ENCODE measurements at places on chromosomes 6 and 20.

- DNase-seq = no peak
These were observed 167.5 kb downstream of the GPX5 start for GRCh38 chr6:28693033-28693750.

- DNase-seq = no peak
These were observed 93.2 kb downstream of the CLVS2 start for GRCh38 chr6:123089226-123089625.

GRCh38 chr6:82248273-82248735 is 760 bp upstream of the IBTK start:
- DNase-seq = no peak

GRCh38 chr6:168756009-168756634 is 315.1 kb downstream of the SMOC2 start:
- no peak for DNase-seq

DNA sequence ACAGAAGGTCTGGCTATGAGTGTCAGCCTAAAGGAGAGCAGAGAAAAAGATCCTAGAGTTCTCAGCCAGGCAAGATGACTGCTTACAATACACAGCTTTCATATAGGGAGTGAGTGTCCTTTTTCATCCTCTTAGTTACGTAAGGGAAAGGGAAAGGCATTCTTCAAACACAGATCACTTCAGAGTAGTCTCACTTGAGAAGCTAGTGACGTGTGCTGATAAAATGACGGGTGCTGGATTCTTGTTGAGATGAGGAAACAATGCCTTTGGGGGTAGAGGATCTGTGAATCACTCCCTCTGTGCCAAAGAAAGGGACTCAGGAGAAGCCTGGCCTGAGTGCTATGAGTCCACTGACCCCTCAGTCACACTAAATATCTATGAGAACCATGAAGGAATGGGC is 117.3 kb downstream of the QRSL1 start:
- DNase-seq = no peak

DNA sequence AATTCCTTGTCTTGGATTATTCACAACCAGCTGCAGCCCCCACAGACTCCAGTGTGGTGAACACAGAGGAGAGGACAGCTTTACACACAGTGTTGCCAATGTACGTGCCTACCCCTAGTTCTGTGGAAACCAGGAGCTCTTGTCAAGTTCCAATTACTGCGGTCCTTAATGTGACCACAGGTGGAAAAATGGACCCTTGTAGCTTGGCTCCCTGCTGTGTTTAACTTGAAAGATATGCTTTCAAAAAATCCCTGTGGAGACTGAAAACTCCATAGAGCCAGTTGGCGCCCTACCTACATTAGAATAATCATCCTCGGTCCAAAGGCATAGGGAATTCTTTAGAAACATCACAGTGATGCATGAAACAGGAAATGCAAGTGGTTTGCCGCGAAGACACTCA is 118.3 kb upstream of the SLC22A23 start:
- no peak for DNase-seq

- peak; percentile 20 for DNase-seq
These were observed 353 bp downstream of the TRAM2 start for GRCh38 chr6:52576392-52577021.

DNA sequence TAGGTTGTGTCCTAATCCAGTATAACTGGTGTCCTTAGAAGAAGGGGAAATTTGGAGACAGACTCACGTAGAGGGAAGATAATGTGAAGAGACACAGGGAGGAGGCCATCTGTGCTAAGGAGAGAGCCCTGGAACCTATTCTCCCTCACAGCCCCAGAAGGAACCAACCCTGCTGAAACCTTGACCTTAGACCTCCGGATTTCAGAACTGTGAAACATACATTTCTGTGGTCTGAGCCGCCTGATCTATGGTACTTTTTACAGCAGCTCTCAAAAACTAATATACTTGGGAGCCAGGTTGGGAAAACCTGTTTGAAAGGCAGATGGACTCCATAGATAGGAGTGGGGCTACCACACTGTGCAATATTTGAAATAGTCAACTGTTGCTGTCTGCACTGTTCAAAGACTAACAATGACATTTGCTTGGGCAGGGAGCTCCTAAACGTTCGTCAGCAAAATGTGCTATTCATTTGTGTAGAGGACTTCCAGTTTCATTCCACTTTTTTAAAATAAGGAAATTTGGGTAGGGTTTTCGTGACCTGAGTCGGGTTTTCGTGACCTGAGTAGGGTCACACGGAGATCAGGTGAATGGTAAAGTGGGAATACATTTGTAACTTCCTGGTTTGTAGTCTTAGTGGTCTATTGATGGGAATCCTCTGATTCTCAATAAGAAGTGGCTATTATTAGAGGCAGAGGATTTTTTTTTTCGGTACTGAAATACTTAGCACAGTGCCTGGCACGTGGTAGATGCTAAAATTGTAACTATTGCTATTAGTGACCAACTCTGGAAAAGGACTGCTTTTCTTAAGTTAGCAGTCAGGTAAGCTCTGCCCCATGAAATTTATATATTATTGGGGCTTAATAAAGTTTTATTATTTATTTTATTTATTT is 11.4 kb downstream of the TAGAP start:
- DNase-seq = no peak

- DNase-seq = no peak
These were observed 25.6 kb downstream of the DHX35 start for GRCh38 chr20:38987777-38988176.

GRCh38 chr6:139308936-139309603 is 17.3 kb upstream of the TXLNB start:
- DNase-seq = no peak

DNA sequence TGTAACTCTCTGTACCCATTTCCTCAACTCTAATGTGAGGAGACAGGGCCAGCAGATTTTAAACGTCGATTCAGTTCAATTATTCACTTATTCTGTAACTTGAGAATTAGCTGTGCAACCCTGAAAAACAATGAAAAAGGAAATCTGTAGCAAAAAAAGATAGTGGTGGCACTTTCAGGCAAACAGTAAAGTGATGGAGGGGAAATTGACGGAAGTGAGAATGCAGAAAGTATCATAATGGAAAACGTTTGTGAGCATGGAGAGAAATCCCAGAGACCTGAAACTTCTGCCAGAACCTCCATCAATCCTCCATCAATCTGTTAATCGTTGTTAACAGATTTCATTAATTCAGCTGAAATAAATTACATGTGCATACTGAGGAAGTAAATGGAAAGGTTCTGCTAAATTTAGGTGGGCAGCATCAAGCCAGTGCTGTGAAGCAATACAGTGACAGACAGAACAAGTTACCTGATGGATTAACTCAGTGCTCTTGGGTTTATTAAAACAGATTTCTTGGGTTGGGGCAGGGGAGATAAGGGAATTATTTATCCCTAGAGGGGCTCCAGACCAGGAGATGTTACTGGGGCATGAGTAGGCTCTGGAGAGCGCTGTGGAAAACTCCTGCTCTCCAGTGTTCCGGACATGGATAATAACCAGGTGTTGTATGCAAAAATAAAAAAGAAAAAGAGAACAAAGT is 17.5 kb downstream of the KIZ start:
- DNase-seq = no peak

GRCh38 chr6:167079853-167080297 is 43.0 kb upstream of the CCR6 start:
- DNase-seq = no peak

DNA sequence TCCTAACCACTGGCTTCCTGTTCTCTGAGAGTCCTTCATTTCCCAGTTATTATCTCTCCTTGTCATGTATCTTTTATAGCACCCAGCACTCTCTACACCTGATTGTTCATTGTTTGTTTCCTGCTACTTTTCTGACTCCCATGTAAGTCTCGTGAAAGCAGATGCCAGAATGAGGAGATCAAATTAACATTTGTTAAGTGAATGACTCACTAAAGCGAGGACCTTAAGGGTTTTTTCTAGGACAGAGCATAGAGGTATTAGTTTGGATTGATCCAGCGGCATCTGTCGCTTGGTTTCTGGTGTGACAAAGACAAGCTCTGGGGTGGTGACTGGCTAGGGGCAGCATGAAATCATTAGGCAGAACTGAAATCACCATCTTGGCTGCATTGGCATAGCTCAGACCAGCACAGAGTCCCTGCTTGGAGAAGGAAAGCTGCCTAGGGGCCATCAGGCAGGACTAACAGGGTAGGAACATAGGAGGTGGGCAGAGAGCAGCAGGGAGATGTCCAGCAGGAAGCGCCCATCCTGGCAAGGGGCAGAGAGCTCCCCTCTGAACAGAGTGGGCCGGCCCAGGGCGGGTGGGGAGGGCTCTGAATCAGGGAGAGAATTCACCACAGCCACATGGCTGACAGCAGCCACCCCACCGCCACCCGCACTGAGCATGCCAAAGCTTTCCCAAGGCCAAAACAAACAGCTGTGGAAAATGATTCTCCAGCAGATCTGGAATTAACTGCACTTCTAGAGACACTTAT is 97.1 kb upstream of the CEP85L start:
- DNase-seq = peak; percentile 85

DNA sequence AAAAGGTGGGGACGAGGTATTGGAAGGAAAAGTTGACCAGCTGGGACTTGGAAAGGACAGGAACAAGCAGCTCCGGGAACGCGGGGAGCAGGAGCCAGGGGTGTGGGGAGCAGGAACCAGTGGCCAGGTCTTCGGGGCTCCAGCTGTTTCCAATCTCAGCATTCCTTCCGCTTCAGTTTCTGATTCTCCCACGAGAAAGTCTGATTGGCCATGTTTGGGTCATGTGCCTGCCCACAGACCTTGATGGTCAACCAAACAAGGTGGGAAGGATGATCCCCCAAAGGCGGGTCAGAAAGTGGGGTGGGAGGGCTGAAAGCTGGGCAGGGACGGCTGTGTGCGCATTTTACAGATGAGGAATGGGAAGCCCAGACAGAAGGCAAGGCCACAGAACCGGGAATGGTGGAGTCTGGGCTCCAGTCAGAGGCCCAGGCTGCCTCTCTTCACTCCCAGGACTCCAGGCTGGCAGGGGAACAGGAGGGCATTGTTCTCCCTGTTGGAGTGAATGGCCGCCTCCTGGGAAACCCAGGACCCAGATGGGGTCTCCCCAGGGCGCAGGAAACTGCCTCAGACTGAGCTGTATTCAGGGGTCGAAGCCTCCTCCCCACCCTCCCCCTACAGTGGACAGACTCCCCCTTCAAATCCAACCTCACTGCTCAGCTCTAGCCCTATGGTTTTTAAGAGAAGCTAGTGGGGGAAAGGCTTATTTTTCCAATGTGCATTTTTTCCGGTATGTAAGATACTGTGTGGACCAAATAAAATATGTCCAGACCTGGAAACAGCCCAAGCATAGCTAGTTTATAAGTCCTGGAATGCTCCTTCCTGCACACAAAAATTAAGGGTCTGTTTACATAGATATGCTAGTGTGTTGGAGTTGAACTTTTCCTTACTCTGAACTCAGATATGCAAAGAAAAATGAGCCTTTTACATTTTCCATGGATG is 12.2 kb upstream of the PTGIS start:
- DNase-seq = no peak

DNA sequence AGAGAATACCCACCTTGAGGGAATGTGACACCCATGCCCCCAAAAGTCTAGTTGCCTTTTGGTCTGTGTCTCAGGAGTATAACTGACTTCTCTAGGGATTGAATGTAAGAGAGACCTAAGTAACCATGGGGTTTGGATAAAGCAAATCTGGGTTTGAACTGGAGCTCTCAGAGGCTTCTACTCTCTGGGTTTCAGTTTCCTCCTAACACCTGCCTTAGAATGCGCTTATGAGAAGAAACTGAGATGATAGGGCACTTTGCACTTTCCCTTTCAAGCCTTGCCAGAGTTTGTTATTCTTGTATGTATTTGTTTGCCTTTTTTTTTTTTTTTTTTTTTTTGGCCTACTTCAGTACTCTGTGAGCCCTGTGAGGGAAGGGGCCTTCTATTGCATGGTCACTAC is 19.4 kb downstream of the SDHAF4 start:
- DNase-seq = no peak

DNA sequence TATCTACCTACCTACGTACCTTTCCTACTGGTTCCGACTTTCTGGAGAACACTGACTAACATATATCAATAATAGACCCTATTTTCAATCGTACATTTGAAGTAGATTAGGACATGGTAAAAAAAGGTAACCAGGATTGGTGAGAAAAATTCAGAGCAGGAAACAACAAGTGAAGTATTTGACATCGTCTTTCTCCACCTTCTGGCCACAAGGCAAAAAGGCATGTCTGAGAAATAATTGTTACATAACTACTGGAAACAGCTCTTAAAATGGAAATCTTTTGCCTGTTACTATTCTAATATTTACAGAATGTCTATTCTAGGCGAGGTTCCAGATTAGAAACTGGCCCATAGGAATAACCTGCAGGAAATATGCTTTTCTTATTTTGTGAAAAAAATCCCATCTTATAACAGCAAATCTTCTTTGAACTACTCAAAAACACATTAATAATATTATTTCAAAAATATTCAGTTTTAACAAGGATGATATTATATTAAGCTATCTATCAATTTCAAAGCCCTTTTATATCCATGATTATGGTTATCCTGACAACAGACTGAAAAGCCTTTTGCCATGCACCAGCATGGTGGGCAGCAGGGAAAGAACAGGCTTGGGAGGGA is 80.8 kb downstream of the RCAN2 start:
- no peak for DNase-seq

DNA sequence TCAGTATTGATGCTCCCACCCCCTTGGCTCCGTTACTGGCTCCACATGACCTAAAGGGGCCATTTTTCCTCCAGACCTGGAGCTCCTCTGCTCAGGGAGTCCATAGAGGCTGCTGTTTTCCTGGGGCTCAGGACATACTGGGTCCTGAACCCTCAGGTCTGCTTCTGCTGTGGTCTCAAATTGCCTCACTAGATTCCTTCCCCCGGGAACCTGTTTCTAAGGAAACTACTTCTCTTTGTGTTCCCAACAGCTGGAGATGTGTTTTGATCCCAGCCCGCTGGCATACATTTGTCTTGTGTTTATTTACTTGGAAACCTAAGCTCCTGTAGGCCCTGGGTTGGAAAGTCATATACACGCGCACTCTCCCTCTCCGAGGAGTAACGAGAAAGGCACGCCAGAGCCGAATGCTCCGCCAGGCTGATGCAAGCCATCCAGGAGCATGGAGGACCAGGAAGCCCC is 222.8 kb downstream of the UST start:
- DNase-seq = no peak

- DNase-seq = no peak
These were observed 124.1 kb downstream of the PREX1 start for GRCh38 chr20:48703511-48704219.

DNA sequence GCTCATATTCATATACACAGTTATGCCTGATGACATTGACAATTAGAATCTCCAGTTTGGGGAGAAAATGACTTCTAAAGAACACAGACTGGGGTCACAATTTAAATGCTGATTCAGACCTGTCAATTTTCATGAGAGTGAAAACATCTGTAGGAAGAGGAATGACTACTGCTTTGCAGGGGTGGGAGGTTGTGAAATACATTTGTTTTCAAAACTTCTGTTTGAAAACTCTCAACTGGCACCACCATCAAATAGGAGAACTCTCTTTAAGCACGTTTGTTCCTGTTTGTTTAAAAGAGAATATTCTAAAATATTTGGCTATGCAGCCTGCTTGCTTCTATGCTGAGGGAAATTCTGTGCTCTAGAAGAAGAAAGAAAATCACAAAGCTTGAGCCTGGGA is 50.8 kb upstream of the ADGRF5 start:
- DNase-seq = no peak

Data from NCI-H1694 (cell line).